Myocyte (in vitro differentiated cells): ENCODE measurements at places on chromosomes 6 and 20. TPM values are rescaled to one million over a fixed set of nuclear protein-coding genes. Genes with fewer than 3 reads are reported as not detected.

GRCh38 chr20:380763-381580 is 412 bp downstream of the TRIB3 start:
- no peak for DNase-seq

DNA sequence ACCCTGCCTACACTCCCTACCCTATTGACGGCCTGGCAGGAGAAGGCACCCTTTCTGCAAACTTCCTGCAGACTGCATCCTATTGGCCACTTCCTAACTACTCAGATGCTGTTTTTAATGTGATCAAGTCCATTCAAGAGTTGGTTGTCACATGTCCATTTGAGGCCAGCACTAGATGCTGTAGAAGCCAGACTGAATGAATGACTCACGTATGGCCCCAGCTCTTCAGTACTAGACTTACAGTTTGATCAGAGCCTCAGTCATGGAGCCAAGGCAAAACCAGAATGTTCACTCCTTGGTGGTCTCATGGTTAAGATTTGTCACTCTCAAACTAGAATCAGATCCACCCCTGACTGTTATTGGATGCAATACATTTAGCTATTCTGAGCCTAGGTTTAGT is 101.7 kb downstream of the OPRM1 start:
- DNase-seq, result no peak

DNA sequence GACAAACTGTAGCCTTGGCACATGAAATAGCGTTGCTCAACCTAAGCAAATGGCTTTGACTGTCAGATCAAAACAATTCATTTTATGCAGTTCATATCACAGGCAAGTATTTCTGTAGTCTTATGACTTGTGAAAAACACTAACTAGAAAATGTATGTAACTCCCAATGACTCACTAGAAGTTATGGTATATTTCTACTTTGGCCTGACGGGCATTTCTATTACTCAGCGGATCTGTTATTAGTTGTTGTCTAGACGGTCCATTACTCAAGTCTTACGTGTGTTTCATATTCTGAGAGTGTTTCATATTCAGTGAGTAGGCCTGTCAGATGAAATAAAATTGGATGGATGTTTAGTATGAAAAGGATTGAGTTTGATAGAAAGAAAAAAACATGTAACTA is 880.9 kb downstream of the PRIM2 start:
- no peak for DNase-seq

DNA sequence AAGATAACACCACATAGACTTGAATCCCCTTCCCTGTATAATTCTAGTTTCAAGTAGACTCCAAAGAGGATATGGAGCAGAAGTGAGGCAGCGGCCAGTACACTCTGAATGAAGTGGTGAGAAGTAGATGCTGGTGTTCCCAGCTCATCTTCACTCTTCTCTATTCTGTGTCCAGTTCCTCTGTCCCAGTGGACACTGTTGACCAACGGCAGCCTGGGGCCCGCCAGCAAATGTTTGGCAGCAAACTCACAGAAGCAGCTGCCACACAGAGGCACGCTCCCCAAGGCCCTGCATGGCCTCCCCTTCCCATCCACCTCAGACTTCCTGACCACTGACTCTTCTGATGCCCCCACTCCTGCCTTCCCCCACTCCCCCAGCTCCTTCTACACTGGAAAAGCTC is 358.9 kb upstream of the ID4 start:
- DNase-seq, result no peak

GRCh38 chr6:144460327-144461095 is 175.4 kb downstream of the UTRN start:
- DNase-seq, result no peak

- DNase-seq, result no peak
Observed at GRCh38 chr6:88513920-88514319, 347.8 kb upstream of the CNR1 start.

DNA sequence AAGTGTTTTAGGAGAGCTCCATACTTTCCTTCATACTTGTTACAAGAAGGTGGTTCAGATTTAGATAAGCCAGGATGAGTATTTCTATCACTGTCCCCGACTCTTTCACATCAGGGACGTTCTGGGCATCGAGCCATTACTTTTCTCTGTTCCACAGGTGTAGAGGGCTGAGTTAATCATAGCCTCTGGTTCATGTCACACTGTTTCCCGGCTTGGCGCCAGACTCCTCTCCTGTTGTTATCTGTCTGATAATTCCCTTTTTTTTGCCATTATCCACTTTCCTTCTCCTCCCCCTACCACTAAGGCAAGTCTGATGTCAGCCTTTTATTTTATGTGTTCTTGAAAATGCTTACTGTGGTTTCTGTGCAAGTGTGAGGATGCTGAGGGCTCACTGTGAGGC is 593.4 kb downstream of the UTRN start:
- DNase-seq, result no peak

DNA sequence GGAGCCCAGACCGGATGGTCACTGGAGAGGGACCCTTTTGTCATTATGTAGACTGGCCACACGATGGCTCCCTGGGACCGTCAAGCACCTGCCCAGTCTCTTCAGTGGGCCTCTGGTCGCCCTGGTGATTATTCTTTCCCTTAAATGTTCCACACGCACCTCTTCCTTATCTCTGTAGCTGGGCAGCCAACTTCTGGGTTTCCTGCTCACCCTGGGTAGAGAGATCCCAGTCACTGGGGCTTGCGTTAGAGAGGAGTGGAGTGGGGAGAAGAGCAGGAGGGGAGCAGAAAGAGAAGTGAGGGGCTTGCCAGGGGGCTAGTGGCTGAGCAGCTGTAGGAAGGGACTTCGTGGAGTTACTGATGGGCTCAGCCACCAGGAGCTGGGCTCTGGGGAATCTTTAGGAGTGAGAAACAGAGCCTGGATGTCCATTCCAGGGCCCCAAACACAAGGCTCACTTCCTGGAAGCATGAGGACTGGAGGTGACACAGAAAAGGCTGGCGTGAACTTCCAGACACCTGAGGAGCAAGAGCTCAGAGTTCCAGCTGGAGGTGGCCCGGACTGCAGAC is 150.1 kb downstream of the DHX35 start:
- peak; percentile 40 for DNase-seq

DNA sequence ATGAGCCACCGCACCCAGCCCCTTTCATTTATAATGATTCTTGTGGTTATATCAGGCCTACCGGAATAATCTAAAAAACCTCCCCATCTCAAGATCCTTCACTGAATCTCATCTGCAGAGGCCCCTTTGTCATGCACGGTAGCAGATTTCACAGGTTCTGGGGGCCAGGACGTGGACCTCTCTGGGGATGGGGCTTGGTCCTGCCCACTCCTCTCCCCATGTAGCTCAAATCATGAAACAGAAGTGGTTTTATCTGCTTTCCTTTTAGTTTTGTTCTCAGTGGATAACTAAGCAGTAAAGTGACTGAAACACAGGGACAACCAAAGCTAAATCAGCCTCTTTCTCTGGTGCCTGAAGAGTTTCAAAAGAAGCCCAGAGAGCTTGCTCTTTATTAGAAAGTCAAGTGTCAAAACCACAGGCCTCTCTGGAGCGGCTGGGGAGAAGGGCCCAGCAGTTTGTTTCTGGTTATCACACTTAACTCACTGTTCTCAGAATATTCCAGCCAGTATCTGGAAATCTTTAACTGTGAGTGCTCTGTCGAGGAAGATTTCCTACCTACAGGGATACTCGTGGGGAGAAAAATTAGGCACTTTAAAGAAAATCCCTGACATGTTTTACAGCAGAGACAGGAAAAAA is 60.6 kb upstream of the FAM184A start:
- peak; percentile 49 for DNase-seq

- no peak for DNase-seq
Observed at GRCh38 chr20:4985658-4986057, 15.7 kb downstream of the SLC23A2 start.

DNA sequence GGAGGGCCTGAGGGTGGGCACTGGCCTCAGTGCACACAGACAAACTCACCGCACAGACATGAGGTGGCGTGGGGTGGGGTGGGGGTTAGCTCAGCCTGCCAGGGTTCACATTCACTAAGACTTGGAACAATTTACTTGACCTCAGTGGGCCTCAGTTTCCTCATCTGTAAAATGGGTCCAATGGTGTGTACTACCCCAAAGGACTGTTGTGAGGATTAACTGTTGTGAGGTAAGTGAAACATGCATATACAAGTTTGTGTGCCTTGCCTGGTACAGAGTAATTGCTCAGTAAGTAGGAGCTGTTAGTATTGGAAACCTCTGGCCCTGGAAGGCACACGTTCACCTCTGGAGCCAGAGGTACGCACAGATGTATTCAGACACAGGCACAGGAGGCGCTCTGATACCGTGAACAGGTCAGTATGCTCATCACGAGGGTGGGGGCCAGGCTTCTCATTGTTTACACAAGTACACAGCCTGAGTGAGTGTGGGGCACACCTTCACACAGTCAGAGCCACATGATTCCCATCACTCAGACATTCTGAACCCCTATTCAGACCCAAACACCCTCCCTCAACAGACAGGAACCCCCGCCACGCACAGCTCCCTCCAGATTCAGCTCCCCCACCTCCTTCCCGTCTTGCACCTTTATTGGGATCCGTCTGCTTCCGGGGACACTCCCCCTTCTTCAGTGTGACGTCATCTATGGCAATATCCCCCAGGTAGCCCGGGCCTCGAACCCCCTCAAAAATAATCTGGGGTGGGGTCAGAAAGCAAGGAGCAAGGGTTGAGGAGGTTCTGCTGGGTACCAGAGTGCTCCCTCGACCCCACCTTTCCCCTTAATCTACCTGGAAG is 59.9 kb downstream of the MDGA1 start:
- no peak for DNase-seq

DNA sequence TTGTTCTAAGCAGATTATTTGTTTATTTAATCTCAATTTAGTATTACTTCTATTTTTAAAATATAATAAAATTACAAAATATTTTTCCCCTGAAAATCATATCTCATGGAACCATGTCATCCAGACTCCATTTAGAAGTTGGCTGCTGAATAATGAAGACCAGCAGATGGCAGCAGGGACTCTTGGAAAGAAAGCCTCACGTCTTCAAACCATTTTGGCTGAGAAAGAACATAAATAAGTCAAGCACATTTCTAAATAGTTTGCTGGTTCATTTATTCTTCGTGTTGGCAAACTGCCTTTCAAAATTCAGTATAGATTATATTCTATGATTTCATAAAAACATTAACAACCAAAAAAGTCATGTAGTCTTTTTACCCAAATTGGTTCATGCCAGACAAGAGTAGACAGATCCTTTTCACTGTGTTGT is 71.7 kb downstream of the RCAN2 start:
- DNase-seq, result peak; percentile 79

NOX3 gene
- total RNA-seq, result not detected in 2 replicates

TENT5A gene
- 8.9 and 9.7 TPM in 2 replicates for total RNA-seq

LHFPL5 gene
- total RNA-seq, result not detected in 2 replicates

POPDC3 gene
- 98.0 and 129 TPM in 2 replicates for total RNA-seq

HMGCLL1 gene
- not detected in 2 replicates for total RNA-seq
